ENCODE measurements at places on chromosomes 7 and 10.

DNA sequence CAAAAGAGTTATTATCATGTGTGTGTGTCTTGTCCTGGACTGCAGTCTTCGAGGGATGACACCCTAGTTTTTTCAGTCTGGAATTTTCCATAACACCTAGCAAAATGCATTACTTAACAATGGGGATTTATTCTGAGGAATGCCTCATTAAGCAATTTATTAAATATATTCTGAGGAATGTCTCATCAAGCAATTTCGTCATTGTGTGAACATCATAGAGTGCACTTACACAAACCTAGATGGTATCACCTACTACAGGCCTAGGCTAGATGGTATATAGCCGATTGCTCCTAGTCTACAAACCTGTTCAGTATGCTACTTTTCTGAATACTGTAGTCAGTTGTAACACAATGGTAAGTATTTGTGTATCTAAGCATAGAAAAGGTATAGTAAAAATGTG lies 1.1 kb upstream of the STEAP4 start:
- no peak for DNase-seq

GRCh38 chr7:129470411-129470810 lies 31.9 kb upstream of the SMKR1 start:
- no peak for DNase-seq

DNA sequence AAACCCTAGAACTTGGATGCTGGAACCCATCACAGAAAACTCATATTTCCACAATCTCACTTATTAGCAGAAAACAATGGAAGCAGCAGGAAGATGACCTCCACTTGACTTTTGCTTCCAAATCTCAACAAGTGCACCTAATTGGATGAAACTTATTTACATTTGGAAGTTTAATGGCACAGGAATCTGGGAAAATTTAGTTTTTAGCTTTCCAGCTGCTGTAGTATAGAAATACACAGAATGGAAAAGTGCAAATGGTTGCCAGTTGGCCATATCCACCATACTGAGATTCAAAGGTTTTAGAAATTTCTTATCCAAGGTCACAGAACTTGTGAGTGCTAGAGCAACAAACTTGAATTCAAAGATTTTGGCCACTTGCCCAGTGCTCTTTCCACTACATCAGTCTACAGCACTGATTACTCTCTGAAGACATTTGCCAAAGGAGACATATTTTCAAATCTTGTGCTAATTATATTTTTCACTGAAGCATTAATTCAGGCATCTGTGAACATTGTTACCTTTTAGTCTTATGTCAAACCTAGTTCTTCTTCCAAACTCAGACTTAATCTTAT lies 9.3 kb upstream of the AHR start:
- DNase-seq, result no peak

GRCh38 chr7:27605689-27606269 lies 56.9 kb downstream of the HIBADH start:
- DNase-seq, result no peak

GRCh38 chr7:4815121-4815520 lies 39.7 kb downstream of the AP5Z1 start:
- no peak for DNase-seq

GRCh38 chr7:38679419-38679818 lies 48.2 kb upstream of the AMPH start:
- DNase-seq, result no peak
